ENCODE measurements at places on chromosomes 16 and 17.
A peak's percentile ranks its signal among the peaks of the same experiment; 100 is the strongest.

DNA sequence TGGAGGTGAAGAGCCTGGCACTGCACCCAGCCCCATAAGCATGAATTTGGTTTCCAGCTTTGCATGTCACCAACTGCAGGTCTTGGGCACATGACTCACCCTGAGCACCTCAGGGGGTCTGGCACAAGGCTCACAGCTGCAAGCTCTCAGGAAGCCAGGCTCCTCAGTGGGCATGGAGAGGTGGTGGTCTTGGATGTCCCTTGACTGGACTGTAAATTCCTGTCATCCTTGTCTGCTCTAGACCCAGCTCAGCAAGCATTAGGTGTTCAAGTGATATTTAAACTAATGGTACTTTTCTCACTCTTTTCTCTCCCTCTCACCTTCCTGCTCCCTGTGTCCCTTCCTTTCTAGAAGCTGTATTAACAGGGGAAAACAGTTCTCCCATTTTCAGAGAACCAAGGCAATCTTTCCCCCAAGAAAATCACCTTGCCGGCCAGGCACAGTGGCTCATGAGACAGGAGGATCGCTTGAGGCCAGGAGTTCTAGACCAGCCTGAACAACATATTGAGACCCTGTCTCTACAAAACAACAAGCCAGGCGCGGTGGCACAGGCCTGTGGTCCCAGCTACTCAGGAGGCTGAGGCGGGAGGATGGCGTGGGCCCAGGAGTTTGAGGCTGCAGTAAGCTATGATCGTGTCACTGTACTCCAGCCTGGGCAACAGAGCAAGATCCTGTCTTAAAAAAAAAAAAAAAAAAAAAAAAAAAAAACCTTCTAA is 5.1 kb upstream of the KIFC3 start:
- peaks cover 13% of the 10 kb centered on the region for H3K27me3 ChIP-seq
- H3K4me3 ChIP-seq = no peak overlapping the region
- H3K27ac ChIP-seq = no peak overlapping the region
- DNase-seq = no peak
- no peaks in the 10 kb centered on the region for H3K36me3 ChIP-seq
- H3K4me1 ChIP-seq = peaks cover 14% of the 10 kb centered on the region

DNA sequence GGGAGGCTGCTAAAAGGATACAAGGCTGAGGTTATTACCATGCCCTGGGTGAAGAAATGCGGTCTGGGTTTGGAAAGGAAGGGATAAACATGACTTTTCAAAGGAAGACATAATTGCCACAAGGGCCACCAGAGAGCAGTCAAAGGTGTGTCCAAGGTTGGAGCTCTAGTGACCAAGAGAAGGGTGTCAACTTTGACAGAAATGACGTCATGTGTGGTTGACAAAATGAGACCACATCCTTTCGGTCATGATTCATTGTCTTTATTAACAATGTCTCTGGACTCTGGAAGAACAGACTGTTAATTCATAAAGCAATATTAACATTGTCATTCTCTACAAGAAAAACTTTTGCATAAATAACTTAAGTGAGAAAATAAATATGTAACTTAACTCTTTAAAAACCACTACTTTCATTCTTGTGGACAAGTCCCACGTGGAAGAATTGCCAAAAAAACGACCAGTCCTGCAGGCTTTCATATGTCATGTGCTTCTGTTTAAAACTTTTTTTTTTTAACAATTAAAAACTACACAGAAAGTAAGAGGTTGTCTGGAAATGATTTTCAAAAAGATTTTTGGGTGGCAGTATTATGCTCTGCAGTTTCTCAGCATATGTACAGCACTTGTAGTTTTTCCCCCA is 5.0 kb downstream of the SOST start:
- no peak overlapping the region for H3K27ac ChIP-seq
- peaks cover 30% of the 10 kb centered on the region for H3K27me3 ChIP-seq
- H3K4me1 ChIP-seq = no peaks in the 10 kb centered on the region

DNA sequence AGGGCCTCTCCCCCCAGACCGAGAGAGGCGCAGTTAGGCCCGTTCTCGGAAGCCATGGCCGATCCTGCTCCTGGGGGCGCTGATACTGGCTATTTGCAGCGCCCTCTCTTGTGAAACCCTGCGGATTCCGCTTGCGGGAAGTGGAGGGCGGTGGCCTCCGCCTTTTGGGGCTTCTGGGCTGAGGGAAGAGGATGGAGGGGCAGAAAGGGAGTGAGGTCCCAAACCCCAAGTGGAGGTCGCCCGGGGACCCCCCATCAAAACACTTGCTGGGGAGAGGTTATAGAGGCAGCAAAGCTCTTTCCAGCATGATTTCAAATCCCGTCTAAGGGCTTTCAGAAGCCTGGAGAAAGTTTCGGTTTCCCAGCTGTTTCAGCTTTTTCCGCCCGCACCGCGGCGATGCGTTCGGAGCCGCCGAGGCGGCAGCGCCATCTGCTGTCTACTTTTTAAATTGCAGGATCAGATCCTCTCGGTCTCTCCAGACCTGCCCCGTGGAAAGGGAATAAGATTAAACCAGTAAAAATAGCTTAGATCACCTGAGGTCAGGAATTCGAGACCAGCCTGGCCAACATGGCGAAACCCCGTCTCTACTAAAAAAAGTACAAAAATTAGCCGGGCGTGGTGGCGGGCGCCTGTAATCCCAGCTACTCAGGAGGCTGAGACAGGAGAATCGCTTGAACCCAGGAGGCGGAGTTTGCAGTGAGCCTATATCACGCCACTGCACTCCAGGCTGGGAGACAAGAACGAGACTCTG is 15.8 kb downstream of the SNX20 start:
- H3K27me3 ChIP-seq = no peaks in the 10 kb centered on the region
- peak overlapping the region; percentile 29 for H3K4me3 ChIP-seq
- DNase-seq = peak; percentile 87

GRCh38 chr17:40290629-40291280 is 3.1 kb downstream of the CDC6 start:
- peaks cover 15% of the 10 kb centered on the region for H3K4me1 ChIP-seq
- H3K27ac ChIP-seq = no peak overlapping the region
- peaks cover 51% of the 10 kb centered on the region for H3K36me3 ChIP-seq
- no peaks in the 10 kb centered on the region for H3K27me3 ChIP-seq
- DNase-seq = peak; percentile 62

GRCh38 chr16:86761111-86762031 is 183.0 kb downstream of the FOXL1 start:
- no peaks in the 10 kb centered on the region for H3K36me3 ChIP-seq
- H3K4me1 ChIP-seq = no peaks in the 10 kb centered on the region
- DNase-seq = peak; percentile 19
- H3K4me3 ChIP-seq = no peak overlapping the region
- no peak overlapping the region for H3K27ac ChIP-seq

GRCh38 chr16:12211870-12212690 is 235.5 kb downstream of the SNX29 start:
- no peak for DNase-seq
- H3K4me3 ChIP-seq = no peak overlapping the region
- no peak overlapping the region for H3K27ac ChIP-seq
- no peaks in the 10 kb centered on the region for H3K27me3 ChIP-seq
- H3K36me3 ChIP-seq = peaks cover 3% of the 10 kb centered on the region

- no peak overlapping the region for H3K27ac ChIP-seq
- H3K4me1 ChIP-seq = no peaks in the 10 kb centered on the region
- H3K36me3 ChIP-seq = no peaks in the 10 kb centered on the region
- H3K27me3 ChIP-seq = no peaks in the 10 kb centered on the region
Measured at GRCh38 chr17:56549501-56549900, 44.0 kb upstream of the NOG start.

GRCh38 chr16:28496844-28497243 is 2.4 kb downstream of the APOBR start:
- no peak overlapping the region for H3K4me3 ChIP-seq
- no peaks in the 10 kb centered on the region for H3K27me3 ChIP-seq
- DNase-seq = no peak
- H3K36me3 ChIP-seq = no peaks in the 10 kb centered on the region

DNA sequence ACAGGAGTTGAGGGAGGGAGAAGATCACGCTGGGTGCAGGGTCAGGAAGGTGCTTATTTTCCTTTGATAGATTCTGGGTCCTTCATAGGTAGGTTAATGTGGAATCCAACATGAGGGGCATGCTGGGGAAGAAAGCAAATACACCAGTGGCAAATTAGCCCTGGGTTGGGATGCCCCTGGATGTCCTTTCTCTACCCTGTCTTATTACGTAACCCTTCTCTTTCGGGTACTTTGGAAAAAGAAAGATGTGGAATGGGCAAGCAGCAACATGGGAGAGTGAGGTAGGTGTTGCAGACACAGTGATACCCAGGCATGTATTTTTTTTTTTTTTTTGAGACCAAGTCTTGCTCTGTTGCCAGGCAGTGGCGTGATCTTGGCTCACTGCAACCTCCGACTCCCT is 9.1 kb downstream of the SLC7A6 start:
- H3K27me3 ChIP-seq = no peaks in the 10 kb centered on the region
- no peak for DNase-seq
- H3K4me1 ChIP-seq = peaks cover 67% of the 10 kb centered on the region
- peak overlapping the region; percentile 97 for H3K27ac ChIP-seq

DNA sequence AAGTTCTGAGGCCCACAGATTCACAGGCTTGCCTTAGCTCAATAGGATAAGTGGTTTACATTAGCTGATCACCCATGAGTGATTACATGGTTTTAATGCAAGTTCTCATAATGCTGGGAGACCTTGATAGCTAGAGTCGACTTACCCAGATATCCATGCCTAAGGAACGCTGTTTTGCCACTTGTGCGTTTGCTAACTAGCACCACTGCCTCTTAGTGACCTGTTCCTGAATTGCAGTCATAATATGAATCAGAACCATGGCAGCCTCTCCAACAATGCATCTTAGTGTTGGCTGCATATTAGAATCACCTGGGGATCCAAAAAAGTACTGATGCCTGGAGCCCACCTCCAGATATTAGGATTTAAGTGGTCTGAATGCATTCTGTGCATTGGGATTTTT is 251.1 kb upstream of the CDH5 start:
- H3K27me3 ChIP-seq = no peaks in the 10 kb centered on the region
- DNase-seq = no peak
- H3K27ac ChIP-seq = no peak overlapping the region
- no peaks in the 10 kb centered on the region for H3K4me1 ChIP-seq
- H3K4me3 ChIP-seq = no peak overlapping the region
- no peaks in the 10 kb centered on the region for H3K36me3 ChIP-seq

DNA sequence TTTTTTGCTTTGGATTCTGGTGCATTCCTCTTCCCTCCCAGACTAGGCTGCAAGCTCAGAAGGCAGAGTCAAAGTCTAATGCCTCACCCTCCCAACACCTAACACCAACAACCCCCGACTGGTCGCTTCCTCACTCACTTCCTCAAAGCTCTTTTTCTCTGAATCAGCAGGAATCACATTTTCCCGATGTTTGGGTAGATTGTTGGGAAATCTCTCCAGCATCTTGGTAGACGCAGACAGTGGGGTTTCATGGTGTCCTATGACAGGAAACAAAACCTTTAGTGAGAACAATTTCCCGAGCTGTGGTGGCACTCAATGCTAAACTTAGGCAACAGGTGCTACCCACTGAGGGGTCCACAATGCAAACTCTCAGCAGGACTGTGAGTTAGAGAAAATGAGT is 39.9 kb upstream of the ICAM2 start:
- H3K4me3 ChIP-seq = no peak overlapping the region
- no peak overlapping the region for H3K27ac ChIP-seq
- H3K36me3 ChIP-seq = peaks cover 40% of the 10 kb centered on the region
- peaks cover 26% of the 10 kb centered on the region for H3K4me1 ChIP-seq
- no peaks in the 10 kb centered on the region for H3K27me3 ChIP-seq

DNA sequence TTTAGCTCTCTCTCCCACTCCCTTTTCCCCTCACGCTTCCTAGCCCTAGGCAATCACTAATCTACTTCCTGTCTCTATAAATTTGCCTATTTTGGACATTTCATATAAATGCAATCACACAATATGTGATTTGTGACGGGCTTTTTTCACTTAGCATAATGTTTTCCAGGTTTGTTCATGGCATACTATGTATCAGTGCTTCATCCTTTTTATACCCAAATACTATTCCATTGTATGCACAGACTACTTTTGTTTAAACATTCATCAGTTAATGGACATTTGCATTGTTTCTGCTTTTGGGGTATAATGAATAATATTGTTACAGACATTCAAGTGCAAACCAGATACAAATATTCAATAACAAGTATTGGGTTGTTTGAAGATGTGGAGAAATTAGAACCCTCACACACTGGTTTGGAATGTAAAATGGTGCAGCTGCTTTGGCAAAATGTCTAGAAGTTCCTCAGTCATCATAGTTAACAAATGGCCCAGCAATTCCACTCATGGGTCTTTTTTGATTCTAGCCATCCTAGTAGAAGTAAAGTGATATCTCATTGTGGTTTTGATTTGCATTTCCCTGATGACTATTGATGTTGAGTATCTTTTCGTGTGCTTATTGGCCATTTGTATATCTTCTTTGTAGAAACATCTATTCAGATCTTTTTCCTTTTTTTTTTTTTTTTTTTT is 67.7 kb downstream of the TBX4 start:
- peaks cover 3% of the 10 kb centered on the region for H3K27me3 ChIP-seq
- no peaks in the 10 kb centered on the region for H3K36me3 ChIP-seq
- H3K4me3 ChIP-seq = no peak overlapping the region
- H3K4me1 ChIP-seq = no peaks in the 10 kb centered on the region

DNA sequence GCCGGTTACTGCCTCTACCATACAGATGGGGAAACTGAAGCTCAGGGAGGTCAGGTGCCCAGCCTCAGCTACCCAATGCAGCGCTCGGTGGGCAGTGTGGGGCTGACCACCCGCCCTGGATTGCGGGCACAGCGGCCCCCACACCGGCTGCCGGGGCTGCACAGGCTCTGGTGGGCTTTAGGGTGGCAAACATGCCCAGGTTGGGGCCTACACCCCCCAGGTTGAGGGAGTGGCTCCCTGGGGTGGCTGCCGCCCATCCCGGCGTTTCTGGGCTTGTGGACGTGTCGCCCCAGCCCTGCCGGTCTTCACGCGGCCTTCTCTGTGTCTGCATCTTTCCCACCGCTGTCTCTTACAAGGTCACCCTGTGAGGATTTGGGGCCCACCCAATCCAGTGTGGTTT is 40.9 kb upstream of the SSTR5 start:
- H3K27me3 ChIP-seq = peaks cover 8% of the 10 kb centered on the region
- no peak overlapping the region for H3K4me3 ChIP-seq
- H3K27ac ChIP-seq = no peak overlapping the region
- DNase-seq = no peak
- no peaks in the 10 kb centered on the region for H3K4me1 ChIP-seq

GRCh38 chr16:3241761-3242160 is 6.8 kb upstream of the ZNF200 start:
- no peaks in the 10 kb centered on the region for H3K27me3 ChIP-seq
- no peaks in the 10 kb centered on the region for H3K4me1 ChIP-seq
- H3K27ac ChIP-seq = no peak overlapping the region
- H3K4me3 ChIP-seq = no peak overlapping the region
- no peaks in the 10 kb centered on the region for H3K36me3 ChIP-seq
- no peak for DNase-seq

- DNase-seq = no peak
- H3K4me1 ChIP-seq = no peaks in the 10 kb centered on the region
- no peak overlapping the region for H3K4me3 ChIP-seq
- no peaks in the 10 kb centered on the region for H3K27me3 ChIP-seq
Measured at GRCh38 chr16:76201385-76201784, 75.8 kb upstream of the CNTNAP4 start.

GRCh38 chr17:82399041-82399441 is 19.1 kb upstream of the HEXD start:
- DNase-seq = no peak
- no peak overlapping the region for H3K4me3 ChIP-seq
- peaks cover 6% of the 10 kb centered on the region for H3K36me3 ChIP-seq
- no peak overlapping the region for H3K27ac ChIP-seq
- H3K4me1 ChIP-seq = peaks cover 13% of the 10 kb centered on the region

Measured in thymus (tissue), 14 donors.